Islet precursor cell (in vitro differentiated cells): ENCODE measurements at places on chromosomes 5 and 9.

DNA sequence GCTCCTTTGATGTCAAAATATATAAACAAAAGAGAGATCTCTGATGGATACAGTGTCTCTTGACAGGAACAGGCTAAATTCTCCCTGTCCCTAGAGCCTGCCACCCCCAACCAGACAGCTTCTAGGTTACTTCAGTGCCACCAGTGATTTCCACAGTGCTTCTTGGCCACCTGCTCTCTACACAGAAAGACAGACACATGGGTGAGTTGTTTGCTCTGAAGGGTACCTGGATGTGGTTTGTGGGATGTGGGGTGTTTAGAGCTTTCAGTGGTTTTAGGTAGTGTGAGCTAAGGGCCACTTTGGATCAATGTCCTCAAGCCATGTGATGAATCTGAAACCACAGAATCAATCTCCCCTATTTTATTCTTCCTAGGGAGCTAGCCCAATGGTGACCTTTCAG, 125.4 kb downstream of the ANKRD18B start:
- DNase-seq = no peak

DNA sequence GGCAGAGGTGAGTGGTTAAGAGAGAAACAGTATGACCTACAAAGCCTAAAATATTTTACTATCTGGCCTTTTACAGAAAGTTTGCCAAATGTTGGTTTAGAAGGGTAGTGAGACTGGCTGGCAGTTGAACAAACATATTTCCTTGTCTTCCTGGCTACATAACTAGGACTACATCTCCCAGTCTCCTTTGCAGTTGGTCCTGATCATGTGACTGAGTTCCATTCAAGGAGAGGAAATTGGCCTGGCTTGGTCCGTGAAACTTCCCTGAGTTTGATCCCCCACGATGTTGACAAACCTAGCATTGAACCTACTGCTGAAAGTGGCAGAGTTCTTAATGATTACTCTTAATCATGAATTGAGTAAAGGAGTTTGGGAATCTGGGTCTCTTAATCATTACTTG, 280.8 kb downstream of the SLIT3 start:
- DNase-seq = no peak

- no peak for DNase-seq
These were observed 2.6 kb upstream of the ALAD start for GRCh38 chr9:113403646-113404045.

DNA sequence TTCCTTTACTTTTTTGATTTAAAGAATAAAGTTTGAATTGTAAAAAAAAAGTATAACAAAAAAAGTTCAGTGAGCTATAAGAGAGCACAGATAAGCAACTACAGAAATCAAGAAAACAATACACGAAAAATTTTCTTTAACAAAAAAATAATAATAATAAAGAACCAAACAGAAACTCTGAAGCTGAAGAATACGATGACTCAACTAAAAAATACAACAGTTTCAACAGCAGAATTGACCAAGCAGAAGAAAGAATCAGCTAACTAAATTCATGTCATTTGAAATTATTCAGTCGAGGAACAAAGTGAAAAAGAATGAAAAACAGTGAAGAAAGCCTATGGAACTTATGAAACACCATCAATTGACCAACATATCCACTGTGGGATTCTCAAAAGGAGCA, 177.7 kb downstream of the NDUFS4 start:
- DNase-seq = no peak
